ENCODE measurements at places on chromosomes 16 and 17. TPM values are rescaled to one million over a fixed set of nuclear protein-coding genes. Genes with fewer than 3 reads are reported as not detected.

GRCh38 chr16:54240271-54241129, 46.1 kb downstream of the IRX3 start:
- no peak overlapping the region for H3K4me3 ChIP-seq
- no peak overlapping the region for H3K27ac ChIP-seq
- H3K36me3 ChIP-seq: no peaks in the 10 kb centered on the region
- no peaks in the 10 kb centered on the region for H3K27me3 ChIP-seq
- DNase-seq: no peak

GRCh38 chr17:21842332-21843317, 150.3 kb downstream of the KCNJ18 start:
- H3K27ac ChIP-seq: no peak overlapping the region
- no peaks in the 10 kb centered on the region for H3K27me3 ChIP-seq
- no peak overlapping the region for H3K4me3 ChIP-seq
- no peaks in the 10 kb centered on the region for H3K4me1 ChIP-seq
- no peaks in the 10 kb centered on the region for H3K36me3 ChIP-seq

USP7 gene
- total RNA-seq: 192 TPM

WSCD1 gene
- 0.13 TPM for total RNA-seq

- no peak overlapping the region for H3K4me3 ChIP-seq
- DNase-seq: no peak
- H3K27me3 ChIP-seq: no peaks in the 10 kb centered on the region
- H3K36me3 ChIP-seq: peaks cover 33% of the 10 kb centered on the region
- H3K4me1 ChIP-seq: no peaks in the 10 kb centered on the region
These were observed 45.4 kb downstream of the COG7 start for GRCh38 chr16:23407436-23408127.

GRCh38 chr17:52145476-52145875, 13.0 kb downstream of the CA10 start:
- no peak for DNase-seq
- no peaks in the 10 kb centered on the region for H3K4me1 ChIP-seq
- H3K4me3 ChIP-seq: no peak overlapping the region
- no peaks in the 10 kb centered on the region for H3K36me3 ChIP-seq
- no peak overlapping the region for H3K27ac ChIP-seq

ADORA2B gene
- 0.95 TPM for total RNA-seq

DNA sequence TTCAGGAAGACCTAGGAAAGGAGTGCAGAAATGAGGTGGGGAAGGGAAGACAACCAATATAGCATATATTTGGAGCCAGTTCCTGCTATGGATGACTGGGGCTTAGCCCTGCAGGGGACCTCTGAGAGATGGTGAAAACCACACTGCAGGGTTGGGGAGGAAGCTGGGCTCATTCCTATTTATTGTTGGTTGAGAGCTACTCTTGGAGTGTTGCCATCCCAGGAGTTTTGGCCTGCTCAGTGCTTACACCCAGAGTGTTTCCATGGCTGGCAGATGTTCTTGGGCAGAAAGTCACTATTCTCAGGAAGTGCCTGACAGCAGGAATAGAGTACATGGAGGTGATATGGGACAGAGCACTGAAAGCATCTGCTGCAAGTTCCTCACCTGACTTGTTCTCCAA, 145.8 kb downstream of the SPACA3 start:
- no peak overlapping the region for H3K27ac ChIP-seq
- H3K27me3 ChIP-seq: no peaks in the 10 kb centered on the region
- DNase-seq: no peak

GRCh38 chr17:52388941-52389340, 230.4 kb upstream of the CA10 start:
- no peak for DNase-seq
- H3K4me1 ChIP-seq: no peaks in the 10 kb centered on the region
- no peaks in the 10 kb centered on the region for H3K36me3 ChIP-seq
- no peak overlapping the region for H3K27ac ChIP-seq
- no peak overlapping the region for H3K4me3 ChIP-seq

SLC9A5 gene
- 5.2 TPM for total RNA-seq

DNA sequence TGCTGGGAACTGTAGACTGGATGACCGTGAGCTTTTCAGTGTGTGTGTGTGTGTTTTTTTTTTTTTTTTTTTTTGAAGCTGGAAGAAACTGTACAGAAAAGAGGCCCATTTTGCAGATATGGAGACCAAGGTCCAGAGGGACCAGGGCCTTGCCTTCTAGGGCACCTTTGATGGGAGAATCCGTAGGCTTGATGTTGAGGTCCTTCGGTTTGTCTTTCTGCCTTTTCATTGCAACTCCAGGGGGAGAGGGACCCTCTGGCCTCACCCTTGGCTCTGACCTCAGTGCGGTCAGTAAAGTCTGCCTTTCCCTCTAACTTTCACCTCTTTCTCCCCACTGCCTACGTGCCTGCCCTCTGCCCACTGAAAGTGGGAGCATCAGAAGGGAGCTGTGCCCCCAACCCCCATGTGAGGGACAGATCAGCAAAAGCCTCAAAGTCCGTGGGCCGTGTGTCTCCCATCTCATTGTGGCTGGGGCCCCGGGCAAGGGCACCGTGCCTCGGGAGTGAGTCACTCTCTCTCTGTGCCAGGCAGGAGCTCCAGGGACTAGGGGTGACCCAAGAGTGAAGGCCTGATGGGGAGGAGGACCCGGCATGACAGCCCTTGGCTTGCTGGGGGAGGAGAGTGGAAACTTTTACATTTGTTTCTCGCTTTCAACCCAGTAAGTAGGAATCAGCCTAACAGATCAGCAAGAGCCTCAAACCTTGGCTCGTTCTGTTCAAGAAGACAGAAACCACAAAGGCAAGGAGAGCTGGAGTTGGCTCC, 123.6 kb downstream of the CMIP start:
- no peak for DNase-seq
- H3K4me3 ChIP-seq: no peak overlapping the region
- no peaks in the 10 kb centered on the region for H3K36me3 ChIP-seq
- no peaks in the 10 kb centered on the region for H3K27me3 ChIP-seq

GRCh38 chr16:81190667-81191066, 47.8 kb upstream of the BCO1 start:
- H3K36me3 ChIP-seq: no peaks in the 10 kb centered on the region
- H3K27ac ChIP-seq: no peak overlapping the region
- no peaks in the 10 kb centered on the region for H3K4me1 ChIP-seq
- no peak overlapping the region for H3K4me3 ChIP-seq

DNA sequence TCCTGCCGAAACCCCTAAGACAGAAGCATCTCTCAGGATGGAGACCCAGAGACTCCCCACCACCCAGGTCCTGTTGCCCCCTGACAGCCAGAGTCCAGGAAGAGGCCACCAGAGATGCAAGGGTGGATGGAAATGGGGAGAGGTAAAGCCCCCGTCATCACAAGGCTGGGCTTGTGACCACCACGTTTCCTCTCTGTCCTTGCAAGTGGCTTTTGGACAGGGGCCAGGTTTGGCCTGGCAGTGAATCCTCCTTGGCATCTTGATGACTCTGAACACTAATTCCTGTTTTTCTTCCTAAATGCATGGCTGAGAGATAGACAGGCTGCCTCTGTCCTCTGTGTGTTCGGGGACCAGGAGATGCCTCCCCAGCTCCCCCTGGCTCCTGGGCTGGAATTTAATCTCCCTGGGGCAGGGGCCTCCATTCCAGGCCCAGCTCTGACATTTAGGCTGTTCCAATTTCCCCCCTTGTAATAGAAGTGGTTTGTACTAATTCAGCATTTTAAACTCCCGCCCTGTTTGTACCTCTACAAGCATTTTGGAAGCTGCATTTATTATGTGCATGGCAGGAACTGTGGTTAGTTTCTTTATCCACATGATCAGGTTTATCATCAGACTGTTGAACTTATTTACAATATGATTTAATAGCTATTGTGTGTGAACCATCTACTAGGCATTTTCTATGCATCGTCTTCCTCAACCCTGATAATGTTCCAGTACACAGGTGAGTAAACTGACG, 116.1 kb upstream of the IRX6 start:
- H3K36me3 ChIP-seq: no peaks in the 10 kb centered on the region
- no peaks in the 10 kb centered on the region for H3K4me1 ChIP-seq
- no peak for DNase-seq
- no peaks in the 10 kb centered on the region for H3K27me3 ChIP-seq
- H3K4me3 ChIP-seq: no peak overlapping the region

DNA sequence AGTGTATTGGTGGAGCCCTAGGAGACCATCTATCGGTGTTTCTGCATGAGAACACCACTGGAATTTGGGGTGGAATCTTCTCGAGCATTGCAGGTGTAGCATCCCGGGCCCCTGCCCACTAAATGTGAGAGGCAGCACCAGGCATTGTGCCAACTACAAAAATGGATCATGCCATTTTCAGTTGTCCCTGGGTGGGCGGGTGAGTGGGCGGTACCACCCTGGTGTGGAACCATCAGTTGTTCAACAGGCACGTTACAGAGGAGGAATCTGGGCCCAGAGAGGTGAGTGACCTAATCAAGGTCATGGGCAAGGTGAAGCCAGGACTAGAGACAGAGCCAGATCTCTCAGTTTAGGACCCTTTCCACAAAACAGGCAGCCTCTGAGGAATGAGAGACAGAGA, 8.8 kb downstream of the PIPOX start:
- no peaks in the 10 kb centered on the region for H3K4me1 ChIP-seq
- H3K4me3 ChIP-seq: no peak overlapping the region
- H3K27me3 ChIP-seq: no peaks in the 10 kb centered on the region
- H3K36me3 ChIP-seq: no peaks in the 10 kb centered on the region
- DNase-seq: no peak

- H3K27me3 ChIP-seq: no peaks in the 10 kb centered on the region
- H3K4me3 ChIP-seq: no peak overlapping the region
- DNase-seq: no peak
- H3K4me1 ChIP-seq: no peaks in the 10 kb centered on the region
- H3K27ac ChIP-seq: no peak overlapping the region
These were observed 28.8 kb downstream of the CACNA1H start for GRCh38 chr16:1181404-1182315.

DNA sequence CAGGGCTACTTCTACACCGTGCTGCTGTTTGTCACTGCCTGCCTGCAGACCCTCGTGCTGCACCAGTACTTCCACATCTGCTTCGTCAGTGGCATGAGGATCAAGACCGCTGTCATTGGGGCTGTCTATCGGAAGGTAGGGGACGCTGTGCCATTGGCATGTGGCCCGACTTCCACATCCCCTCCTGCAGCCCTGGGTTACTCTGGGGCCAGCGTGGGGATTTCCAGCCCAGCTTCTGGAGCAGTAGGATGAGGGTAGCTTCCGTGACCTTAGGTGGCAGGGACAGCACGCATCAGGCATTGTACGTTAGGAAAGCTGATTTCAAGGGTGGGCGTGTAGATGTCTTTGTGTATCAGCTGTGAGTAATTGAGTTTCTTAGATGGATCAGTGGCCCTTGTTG, 96.5 kb downstream of the ABCC1 start:
- H3K4me1 ChIP-seq: peaks cover 7% of the 10 kb centered on the region
- H3K4me3 ChIP-seq: no peak overlapping the region
- H3K27me3 ChIP-seq: no peaks in the 10 kb centered on the region
- H3K27ac ChIP-seq: no peak overlapping the region

DNA sequence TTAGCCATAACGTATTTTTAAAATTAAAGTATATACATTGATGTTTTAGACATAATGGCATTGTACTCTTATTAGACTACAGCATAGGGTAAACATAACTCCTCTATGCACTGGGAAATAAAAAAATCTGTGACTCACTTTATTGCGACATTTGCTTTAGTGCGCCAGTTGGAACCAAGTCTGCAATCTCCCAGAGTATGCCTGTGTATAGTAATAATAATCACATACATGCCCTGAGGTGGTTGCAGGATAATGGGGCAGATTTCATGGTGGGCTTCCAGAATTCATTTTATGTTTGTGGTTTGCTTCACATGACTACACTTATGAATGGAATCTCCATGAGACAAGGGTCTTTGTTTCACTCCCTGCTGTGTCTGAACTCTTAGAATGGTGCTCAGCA, 66.9 kb upstream of the N4BP1 start:
- no peaks in the 10 kb centered on the region for H3K36me3 ChIP-seq
- no peak overlapping the region for H3K4me3 ChIP-seq
- no peak overlapping the region for H3K27ac ChIP-seq
- H3K27me3 ChIP-seq: no peaks in the 10 kb centered on the region

Measured in CD8-positive, alpha-beta memory T cell (primary cell).